HS-27A (cell line): ENCODE measurements at places on chromosomes 4 and X.

- DNase-seq, result no peak
These were observed 96.1 kb downstream of the FRYL start for GRCh38 chr4:48683784-48684666.

DNA sequence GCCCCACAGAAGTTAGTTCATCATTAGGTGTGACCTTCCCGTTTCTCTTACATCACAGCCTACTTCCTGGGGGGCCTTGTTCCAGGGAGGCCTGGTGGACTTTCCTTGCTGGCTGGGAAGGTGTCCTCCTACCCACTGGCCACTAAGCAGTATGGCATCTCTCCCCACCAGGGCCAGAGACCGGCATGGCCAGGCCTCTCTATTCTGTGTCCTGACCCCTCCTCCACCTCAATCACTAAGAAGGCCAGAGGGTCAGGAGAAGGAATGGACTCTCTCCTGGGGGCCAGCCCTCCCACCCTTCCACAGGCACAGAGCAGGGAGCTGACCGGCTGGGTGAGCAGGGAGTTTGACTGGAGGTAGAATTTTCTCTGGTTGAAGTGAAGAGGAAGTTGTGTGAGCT, 81.9 kb downstream of the PJA1 start:
- DNase-seq, result no peak

GRCh38 chr4:152806501-152807125, 26.9 kb downstream of the ARFIP1 start:
- no peak for DNase-seq

GRCh38 chr4:74258963-74259362, 49.3 kb upstream of the EPGN start:
- DNase-seq, result no peak

DNA sequence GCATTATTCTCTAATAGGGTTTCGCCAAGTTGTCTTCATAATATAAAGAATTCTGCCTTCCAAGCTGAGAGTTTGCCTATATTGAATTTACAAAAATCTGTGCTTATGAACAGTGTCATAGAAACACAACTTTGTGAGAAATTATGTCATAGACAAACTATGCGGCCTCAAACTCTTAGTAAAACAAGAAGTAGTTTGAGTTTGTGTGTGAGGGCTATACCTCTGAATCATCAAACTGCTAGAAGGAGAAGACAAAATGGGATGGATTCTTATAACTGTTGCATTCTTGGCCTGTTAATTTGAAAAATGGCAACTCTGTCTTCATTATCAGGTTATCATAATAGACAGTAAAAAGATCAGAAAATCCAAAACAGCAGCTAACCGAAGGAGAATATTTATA, 46.1 kb upstream of the NAP1L5 start:
- peak; percentile 40 for DNase-seq

DNA sequence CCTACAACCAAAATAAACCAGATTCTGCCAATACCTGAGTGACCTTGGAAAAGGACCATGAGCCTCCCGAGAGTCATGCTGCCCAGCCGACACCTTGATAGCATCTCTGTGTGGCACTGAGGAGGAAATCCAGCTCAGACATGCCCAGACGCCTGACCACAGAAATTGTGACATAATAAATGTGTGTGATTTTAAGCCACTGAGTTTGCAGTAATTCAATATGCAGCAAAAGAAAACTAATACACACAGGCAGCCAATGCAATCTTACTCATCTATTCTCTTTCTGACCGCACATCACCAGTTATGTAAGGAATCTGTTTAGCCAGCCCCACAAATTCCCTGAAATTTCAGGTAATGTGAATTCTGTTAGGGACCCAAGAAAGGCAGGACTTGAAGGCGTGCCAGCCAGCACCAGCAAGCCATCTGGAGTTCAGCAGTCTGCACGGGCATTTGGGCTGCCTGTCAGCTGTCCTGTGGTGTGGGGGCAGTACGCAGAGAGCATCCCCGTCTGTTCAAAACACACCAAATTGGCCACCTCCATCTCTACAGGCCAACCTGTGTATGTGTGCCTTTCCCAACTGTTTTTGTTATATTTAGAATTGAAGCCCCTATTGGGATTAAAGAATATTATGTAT, 176.4 kb downstream of the NLGN4X start:
- DNase-seq, result no peak

GRCh38 chr4:128861856-128862518, 52.5 kb downstream of the JADE1 start:
- DNase-seq, result no peak

GRCh38 chr4:38371391-38371851, 292.6 kb upstream of the KLF3 start:
- no peak for DNase-seq

GRCh38 chr4:45036677-45037076, 310.3 kb upstream of the GNPDA2 start:
- DNase-seq, result no peak

GRCh38 chr4:20194123-20195013, 57.3 kb upstream of the SLIT2 start:
- peak; percentile 78 for DNase-seq

- no peak for DNase-seq
These were observed 71.2 kb downstream of the BEND2 start for GRCh38 chrX:18149454-18149853.

GRCh38 chrX:114049063-114049462, 534.8 kb upstream of the HTR2C start:
- no peak for DNase-seq

DNA sequence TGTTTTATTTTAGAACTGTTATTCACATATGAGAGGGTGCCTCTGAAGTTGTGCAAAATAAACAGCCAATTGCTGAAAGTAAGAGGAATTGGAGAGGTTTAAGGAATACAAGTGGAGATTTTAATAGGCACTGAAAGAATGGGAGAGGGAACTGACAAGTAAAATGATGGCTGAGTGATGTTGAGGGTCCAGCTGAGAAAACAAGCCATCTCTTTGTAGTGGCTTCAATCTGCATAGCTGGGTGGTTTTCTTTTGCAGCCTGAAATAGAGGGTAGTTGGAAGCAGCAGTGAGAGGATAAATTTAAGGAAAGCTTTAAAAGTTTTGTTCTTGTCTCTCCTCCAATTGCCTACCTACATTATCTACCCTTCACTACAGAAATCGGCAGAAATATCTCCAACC, 106.7 kb upstream of the DGKK start:
- DNase-seq, result no peak

DNA sequence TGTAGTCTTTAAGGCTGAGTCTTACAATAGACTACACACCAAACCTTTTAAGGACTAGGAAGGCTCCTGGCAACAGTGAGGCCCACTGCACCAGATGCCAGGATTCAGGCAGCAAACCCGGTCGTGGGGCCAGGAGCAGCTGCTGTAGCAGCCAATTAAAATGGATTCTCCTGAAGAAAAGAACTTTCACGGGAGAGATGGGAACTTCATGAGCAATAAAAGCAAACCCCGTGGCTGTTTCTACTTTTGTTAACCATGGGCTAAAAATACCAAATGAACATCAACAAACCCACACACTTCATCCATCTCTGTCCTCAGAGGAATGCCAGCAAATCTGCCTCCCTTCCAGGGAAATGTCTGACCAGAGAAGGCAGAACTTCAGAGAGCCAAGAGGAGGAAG, 101.4 kb downstream of the BTC start:
- no peak for DNase-seq

DNA sequence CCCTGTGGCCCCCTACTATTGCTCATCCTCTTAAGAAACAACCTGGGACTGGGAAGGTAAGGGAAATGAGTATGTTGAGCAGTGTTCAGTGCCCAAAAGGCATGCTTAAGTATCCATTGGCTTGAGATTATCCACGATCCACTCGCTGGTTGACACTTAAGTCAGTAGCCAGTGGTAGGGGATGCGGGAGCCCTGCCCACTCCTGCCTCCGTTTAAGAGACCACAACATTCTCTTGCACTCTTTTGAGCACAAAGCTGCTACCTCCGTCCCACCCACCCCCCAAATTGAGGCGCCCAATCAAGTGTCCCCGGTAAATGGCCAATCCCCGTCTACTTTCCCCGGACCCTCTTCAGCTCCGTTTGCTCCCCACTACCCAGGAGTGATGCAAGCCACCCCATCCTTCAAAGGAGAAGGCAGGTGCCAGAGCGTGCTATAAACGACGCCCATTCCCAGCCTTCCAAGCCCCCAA, 25.0 kb downstream of the UTP14A start:
- DNase-seq, result no peak

DNA sequence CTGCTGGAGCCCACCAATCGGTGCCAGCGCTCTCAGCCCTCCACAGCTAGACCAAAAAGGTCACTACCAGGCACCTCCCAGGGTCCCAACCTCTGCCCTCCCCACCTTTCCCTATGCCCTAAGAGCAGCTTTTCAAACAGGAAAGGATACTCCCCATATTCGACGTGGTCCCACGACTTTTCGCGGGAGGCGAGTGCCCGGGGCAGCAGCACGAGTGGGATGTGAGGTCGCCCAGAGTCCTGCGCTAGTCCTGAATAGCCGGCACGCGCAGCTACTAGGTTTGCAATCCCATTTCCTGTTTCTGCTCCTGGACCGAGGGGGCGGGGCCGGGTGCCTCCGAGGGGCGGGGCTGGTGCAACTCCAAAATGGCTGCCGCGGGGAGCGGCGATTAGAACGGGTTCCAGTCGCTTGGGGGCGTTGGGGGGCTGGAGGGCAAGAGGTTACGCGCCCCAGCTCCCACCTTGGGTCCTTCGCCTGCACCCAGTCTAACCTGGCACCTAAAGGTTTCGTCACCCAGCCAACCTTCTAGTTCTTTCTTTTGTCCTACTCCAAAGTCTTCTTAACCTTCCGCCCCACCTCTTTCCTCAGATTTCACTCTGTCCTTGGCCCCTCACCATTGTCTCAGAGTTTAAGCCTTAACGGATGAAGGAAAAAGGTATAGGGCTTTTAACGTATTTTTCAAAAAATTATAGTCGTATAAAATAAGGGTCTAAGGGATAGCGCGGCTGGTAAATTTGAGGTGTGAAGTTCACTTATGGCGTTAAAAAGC, 85.0 kb upstream of the TENT5D start:
- no peak for DNase-seq

GRCh38 chr4:726838-727237, 21.2 kb downstream of the PCGF3 start:
- DNase-seq, result no peak

GRCh38 chr4:162853788-162854187, 312.9 kb downstream of the NAF1 start:
- DNase-seq, result no peak

- DNase-seq, result no peak
These were observed 15.4 kb downstream of the NKX6-1 start for GRCh38 chr4:84483688-84484087.

DNA sequence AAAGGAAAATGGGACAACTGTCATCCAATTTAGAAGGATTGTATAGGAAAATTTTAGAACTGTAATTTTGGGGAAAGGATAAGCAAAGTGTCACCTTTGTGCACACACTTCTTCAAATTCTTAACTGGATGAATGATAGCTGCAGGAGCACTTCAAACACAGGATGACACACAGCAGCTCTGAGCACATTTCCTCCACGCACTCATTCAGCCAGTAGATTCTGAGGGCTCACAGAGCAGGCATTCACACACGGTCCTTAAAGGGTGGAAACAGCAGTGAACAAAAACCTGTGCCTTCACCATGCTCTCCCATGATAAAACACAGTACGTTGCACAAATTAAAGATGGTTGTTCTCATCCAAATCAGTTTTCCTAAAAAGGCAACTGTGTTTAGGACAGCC, 38.5 kb upstream of the KLF3 start:
- DNase-seq, result no peak

DNA sequence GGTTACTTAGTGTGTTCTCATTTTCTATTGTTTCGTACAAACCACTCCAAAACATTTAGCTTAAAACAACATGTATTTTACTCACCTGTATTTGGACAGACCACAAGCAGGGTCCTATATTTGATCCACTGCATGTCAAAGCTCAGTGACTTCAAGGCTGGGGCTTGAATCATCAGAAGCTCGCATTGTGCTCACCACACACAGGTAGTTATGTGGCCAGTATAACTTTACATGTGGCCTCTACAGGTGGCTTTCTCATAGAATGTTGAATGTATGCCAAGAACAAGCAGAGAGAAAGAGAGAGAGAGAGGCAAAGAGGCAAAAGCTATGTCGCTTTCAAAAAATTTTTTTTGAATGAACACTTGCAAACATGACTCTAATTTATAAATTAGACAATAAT, 107.6 kb downstream of the QRFPR start:
- DNase-seq, result no peak

DNA sequence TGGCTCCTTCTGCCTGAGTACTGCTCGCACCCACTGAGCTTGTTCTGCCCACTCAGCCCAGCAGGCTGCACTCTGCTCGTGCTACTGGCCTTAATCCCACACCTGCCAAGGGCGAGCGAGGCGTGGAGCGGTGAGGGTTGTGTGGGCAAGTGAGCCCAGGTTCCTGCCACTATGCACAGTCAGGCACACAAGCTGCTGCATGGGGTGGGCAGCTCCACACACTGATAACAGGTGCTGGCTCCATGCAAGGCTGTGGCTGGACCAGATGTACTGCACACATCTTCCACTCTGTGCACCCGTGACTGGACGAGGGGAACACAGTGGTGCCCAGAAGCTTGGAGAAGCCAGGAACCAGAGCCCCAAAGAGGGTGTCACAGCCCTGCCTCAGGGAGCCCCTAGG, 184.3 kb upstream of the NUDT6 start:
- DNase-seq, result no peak

GRCh38 chr4:110137829-110138228, 60.6 kb downstream of the ELOVL6 start:
- no peak for DNase-seq

DNA sequence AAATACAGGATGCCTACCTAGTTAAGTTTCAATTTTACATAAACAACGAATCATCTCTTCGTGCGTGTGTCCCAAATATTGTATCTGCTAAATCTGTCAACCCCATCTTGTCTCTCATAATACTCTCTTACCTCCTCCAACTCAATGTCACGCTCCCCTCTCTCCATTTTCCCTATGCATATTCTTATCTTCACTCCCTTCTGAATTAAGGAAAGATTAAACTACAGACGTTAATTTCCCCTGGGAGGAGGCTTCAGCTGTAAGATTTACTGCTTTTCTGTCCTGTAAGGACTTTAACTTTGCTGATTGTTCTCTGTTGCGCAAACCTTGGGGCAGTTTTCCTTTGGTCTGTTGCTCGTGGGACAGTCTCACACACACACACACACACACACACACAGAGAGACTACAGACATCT, 455 bp upstream of the ABCB7 start:
- no peak for DNase-seq

DNA sequence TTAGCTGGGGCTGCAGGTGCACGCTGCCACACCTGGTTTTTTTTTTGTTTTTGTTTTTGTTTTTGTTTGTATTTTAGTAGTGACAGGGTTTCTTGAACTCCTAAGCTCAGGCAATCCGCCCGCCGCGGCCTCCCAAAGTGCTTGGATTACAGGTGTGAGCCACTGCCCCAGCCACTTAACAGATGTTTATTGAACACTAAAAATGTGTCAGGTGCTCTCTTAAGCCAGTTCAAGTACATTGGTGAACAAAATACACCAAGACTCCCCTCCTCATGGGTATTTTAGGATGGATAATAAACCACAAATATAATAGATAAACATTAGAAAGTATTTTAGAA, 69.9 kb downstream of the TRAPPC11 start:
- no peak for DNase-seq

- DNase-seq, result no peak
These were observed 145.1 kb downstream of the CBR4 start for GRCh38 chr4:168864821-168865541.

GRCh38 chrX:53153581-53153980, 59.6 kb downstream of the KANTR start:
- no peak for DNase-seq
